ENCODE measurements at places on chromosomes 6 and 20. TPM values are rescaled to one million over a fixed set of nuclear protein-coding genes. Genes with fewer than 3 reads are reported as not detected.

The TOMM34 gene
- total RNA-seq = 13.4 TPM

The HLA-B gene
- 1,392 TPM for total RNA-seq

The DEFB127 gene
- total RNA-seq = not detected

The SASH1 gene
- total RNA-seq = 89.7 TPM

The BMP6 gene
- total RNA-seq = 1.2 TPM

The BMP7 gene
- total RNA-seq = 1.0 TPM

The PI16 gene
- total RNA-seq = 38.7 TPM

The CLDN20 gene
- not detected for total RNA-seq

The IP6K3 gene
- 1.0 TPM for total RNA-seq

The KHDRBS2 gene
- total RNA-seq = 0.32 TPM

The TBXT gene
- total RNA-seq = not detected

The HCK gene
- total RNA-seq = 28.6 TPM

The XKR7 gene
- not detected for total RNA-seq

The OPN5 gene
- not detected for total RNA-seq

The DOP1A gene
- total RNA-seq = 28.2 TPM

The VSX1 gene
- total RNA-seq = not detected

The SOX12 gene
- 6.1 TPM for total RNA-seq

The BTN1A1 gene
- total RNA-seq = not detected

The ARMH2 gene
- total RNA-seq = not detected

The TSPYL4 gene
- total RNA-seq = 18.4 TPM

The HLA-DMA gene
- total RNA-seq = 109 TPM

The REM1 gene
- total RNA-seq = 13.9 TPM

The RIMS4 gene
- total RNA-seq = 2.8 TPM

The ACSS1 gene
- 14.8 TPM for total RNA-seq

The ZKSCAN8 gene
- total RNA-seq = 20.7 TPM

The BPIFA1 gene
- total RNA-seq = not detected

The CSNK2B gene
- total RNA-seq = 106 TPM

The AKIRIN2 gene
- total RNA-seq = 38.5 TPM

The NFS1 gene
- total RNA-seq = 12.6 TPM

The POU5F1 gene
- total RNA-seq = 2.2 TPM

The SLC17A5 gene
- total RNA-seq = 22.0 TPM

The DCDC2 gene
- total RNA-seq = not detected

The MPC1 gene
- total RNA-seq = 36.7 TPM

The CD109 gene
- 29.8 TPM for total RNA-seq

The CCR6 gene
- not detected for total RNA-seq

The MOXD1 gene
- 1.2 TPM for total RNA-seq

The PRR18 gene
- not detected for total RNA-seq

The SIRPB2 gene
- total RNA-seq = 27.3 TPM

The HLA-DRB5 gene
- total RNA-seq = 127 TPM

The HCRTR2 gene
- not detected for total RNA-seq

The SLC26A8 gene
- total RNA-seq = 0.33 TPM

The CFAP61 gene
- not detected for total RNA-seq

The PLA2G7 gene
- total RNA-seq = 1.8 TPM

The LY6G6C gene
- not detected for total RNA-seq

The GSTA2 gene
- not detected for total RNA-seq
